Hypothalamus (tissue), 51 donors: ENCODE measurements at places on chromosomes 4 and X.

DNA sequence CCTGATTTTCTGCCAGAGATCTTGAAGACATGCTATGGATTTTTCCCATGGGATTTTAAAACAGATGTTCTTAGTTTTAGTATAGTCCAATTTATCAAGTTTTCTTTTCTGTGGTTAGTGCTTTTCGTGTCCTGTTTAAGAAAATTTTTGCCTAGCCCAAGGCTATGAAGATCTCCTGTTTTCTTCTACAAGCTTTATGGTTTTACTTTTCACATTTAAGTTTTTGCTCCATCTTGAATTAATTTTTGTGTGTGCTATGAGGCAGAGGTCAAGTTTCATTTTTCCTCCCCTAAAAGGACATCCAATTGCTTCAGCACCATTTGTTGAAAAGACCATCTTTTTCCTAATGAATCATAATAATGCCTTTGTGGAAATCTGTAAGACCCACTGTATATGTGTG lies 65.6 kb downstream of the POLR2B start:
- no peak for DNase-seq

DNA sequence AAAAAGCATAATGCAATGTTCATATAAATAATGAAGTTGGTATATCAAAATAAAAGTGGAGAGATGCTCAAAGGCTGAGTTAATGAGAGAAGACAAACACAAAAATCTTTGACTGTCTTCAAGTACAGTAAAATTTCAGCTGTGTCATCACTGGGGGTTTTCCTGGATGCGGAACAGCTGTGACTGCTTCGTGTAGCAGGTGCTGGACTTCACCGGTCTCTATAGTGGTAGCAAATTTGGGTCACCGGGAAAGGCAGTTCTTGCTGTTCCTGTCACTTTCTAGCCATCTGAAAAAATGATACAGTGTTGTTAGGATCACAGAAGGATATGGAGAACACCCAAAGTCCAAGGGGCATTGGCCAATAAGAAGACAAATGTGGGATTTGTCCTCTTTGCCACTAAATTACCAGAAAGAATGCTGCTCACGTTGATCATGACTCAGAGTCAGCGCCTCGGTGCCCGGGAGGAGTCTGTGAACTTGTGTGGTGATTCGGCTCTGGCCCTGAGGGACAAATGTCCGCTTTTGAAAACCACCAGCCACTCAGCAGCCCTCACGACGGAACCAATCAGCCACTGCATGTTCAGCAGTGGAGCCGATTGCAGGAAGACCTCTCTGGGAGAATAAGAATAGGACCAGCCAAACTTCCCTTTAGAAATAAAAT lies 230.1 kb upstream of the FAT1 start:
- no peak for DNase-seq

DNA sequence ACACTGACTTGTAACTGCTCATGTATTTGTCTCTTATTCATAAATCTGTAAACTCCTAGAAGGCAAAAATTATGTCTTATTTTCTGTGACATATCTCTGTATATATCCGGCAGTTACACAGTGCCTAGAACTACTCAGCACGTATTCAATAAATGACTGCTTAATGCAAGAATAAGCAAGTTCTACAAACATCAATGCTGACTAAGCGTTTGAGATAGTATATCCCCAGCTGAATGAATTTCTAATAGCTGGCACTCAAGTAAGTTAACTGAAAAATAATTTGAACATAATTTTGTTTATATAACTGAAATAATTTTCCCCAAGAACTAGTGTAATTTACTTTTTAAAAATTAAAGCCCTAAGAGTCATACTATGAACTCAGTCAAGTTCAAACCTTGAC lies 113.7 kb downstream of the ARAP2 start:
- DNase-seq: no peak

GRCh38 chr4:28167411-28167810 lies 1306.8 kb downstream of the STIM2 start:
- no peak for DNase-seq

- no peak for DNase-seq
Observed at GRCh38 chr4:36288731-36289426, 7.5 kb downstream of the DTHD1 start.

DNA sequence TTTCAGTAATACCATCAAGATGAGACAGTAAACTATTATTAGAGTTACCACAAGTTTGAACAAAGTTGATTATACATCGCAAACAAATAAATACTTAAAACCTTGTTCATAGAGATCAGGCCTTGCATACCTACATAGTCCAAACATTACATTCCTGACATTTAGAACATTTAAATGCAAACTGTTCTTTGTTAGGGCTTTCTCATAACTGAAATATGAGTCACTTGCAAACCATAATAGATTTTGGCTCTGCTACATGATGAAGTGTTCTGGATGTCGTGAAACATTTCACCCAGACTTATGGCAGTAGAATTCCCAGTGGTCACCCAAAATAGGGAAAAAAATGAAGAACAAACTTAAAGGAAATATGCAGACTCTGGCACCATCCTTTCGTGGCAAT lies 75.0 kb downstream of the FAT4 start:
- DNase-seq: no peak

- no peak for DNase-seq
Observed at GRCh38 chr4:95180531-95181242, 368.1 kb downstream of the UNC5C start.

DNA sequence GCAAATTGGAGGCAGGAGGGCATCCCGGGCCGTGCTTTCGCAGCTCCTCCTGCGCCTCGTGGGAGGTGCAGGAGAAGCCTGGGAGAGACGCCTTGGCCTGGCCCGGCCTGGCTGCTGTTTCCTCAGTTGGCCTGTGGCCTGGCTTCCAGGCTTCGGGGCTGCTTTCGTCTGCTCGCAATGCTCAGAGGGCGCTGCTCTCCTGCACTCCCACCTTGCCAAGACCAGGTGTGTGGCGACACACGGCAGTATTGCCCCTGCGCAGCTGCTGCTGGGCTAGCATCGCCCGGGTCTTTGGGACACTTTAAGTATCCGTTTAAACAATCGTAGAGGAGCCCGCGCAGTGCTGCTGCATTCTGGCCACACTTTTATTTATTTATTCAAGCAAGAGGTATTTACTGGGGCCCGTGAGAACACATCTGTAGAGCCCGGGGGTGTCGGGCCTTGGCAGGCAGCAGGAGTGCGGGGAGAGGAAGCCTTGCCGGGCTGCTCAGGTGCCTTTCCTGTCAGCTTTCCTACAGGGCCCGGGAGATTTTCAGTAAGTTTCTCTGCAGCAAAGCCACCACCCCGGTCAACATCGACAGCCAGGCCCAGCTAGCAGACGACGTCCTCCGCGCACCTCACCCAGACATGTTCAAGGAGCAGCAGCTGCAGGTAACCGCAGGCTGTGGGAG lies 26.2 kb upstream of the HGFAC start:
- DNase-seq: no peak

GRCh38 chr4:114879916-114880669 lies 233.3 kb downstream of the NDST4 start:
- no peak for DNase-seq

DNA sequence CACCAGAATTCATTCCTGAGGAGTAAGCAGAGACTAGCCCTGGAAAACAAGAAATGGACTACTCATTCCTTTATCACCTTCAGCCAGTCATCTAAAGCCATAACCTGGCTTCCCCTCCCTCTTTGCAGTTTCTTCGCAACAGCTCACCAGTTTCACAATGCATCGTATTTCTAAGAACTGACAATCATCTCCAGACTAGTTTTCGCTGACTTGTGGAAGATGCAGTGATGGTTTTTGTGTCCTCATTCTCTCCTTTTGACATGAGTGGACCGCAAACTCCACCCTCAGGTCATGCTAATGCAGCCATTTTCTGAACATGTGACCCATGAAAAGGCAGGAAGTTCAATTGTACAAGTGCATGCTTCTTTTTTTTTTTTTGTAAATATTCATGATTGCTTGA lies 1203.5 kb downstream of the PCDH7 start:
- DNase-seq: no peak

DNA sequence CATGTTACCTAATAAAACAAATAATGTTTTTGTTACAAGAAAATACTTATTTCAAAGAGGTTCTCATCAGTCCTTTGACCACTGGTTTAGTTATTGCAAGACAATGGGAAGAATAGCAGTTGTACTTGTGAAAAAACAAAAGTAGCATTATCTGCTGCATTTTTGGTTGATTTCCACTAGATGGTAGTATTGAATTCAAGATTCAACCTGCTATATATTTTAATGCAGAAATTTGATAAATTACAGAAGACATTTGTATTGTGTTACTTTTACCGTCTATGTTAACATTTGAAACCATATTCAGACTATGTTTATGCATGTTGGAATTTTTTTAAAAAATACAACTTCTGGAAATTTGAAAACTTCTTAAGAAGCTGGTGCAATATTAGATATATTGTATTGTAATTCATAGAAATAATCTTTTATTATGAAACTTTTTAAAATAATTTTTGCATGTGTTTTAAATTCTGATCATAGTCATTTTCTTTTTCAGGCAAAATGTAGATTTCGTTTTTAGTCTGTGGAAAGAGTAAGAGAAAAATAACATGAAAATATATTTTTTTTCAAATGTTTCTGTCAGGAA lies 56.4 kb downstream of the SPCS3 start:
- DNase-seq: no peak

- DNase-seq: no peak
Observed at GRCh38 chr4:72471816-72472215, 97.2 kb downstream of the ADAMTS3 start.

GRCh38 chr4:72604324-72604723 lies 35.3 kb upstream of the ADAMTS3 start:
- DNase-seq: no peak

GRCh38 chr4:138734746-138735145 lies 280.8 kb upstream of the NOCT start:
- no peak for DNase-seq

- DNase-seq: no peak
Observed at GRCh38 chr4:123405267-123405865, 8.8 kb downstream of the SPRY1 start.

- no peak for DNase-seq
Observed at GRCh38 chr4:13092702-13093101, 391.4 kb downstream of the RAB28 start.

DNA sequence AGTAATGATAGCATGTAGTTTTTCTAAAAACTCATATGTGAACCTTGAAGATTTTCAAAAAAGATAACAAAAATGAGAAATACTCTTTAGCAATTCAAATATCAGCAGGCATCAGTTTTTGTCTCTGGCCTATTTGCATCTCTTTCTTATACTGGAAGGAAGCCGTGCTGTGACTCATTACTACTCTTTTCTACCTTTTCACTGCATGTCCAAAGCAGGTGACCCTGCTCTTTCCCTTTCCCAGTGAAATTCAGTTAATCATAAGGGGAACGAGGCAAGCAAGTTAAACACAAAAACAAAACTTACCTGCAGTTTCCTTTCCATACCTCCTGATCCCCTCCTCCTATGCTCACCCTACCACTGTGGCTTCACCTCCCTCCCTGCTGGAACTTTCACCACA lies 9.3 kb downstream of the SPATA4 start:
- no peak for DNase-seq

- peak; percentile 33 for DNase-seq
Observed at GRCh38 chrX:130393451-130394074, 8.1 kb upstream of the GPR119 start.

DNA sequence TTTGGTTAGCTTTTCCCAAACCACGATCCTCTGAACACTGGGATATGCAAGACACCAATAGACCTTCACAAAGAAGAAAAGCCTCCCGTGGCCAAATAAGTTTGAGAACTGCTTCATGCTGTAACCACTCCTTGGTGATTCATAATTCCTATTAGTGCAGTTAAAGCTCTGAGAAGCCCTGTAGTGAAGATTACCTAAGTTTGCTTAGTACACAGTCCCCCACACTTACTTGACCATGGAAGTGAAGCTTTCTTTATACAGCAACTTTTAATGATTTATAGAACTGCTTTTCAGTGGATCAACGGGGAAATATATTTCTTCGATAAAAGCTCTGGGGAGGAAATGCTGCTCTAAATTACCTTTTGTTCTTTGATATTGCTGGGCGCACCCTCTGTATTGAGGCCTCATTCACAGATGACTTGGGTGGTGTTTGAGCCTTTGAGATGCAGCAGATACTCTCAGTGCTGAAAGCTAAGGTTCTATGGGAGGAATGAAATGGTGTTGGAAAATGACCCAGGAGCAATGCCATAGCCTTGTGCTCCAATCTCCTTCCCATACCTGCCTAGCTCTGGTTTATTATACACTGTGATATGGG lies 67.4 kb downstream of the CBLL2 start:
- DNase-seq: no peak

DNA sequence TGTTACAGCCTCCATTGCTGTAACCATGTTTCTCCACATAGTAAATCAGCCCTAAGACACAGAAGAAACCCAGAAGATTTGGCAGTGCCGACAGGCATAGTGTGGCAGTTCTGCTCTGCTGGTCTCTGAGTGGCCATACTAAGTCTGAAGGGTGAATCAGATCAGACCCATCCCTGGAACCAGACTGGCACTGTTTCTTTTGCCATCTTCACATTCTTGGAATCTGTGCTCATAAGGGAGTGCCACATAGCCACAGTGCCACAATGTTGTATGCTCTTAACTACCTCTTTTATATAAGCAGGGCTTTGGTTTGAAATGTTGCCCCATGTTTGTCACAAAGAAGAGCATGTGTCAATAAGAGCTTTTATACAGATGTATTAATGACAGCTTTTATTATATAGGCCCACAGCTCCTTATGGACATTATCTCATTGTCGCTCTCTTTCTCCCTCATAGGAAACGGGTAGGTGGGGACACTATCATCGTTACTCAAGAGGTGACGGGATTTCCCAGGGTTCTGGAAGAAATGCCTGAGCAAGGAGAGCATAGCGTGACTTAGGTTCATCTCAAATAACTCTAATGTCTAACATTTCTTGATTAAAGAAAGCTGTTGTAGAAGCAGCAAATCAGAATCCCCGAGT lies 128.2 kb downstream of the CBR4 start:
- DNase-seq: no peak

- no peak for DNase-seq
Observed at GRCh38 chrX:37787423-37787869, 7.6 kb downstream of the CYBB start.

GRCh38 chrX:100677611-100678181 lies 33.7 kb downstream of the SRPX2 start:
- no peak for DNase-seq

GRCh38 chr4:99208719-99209075 lies 10.3 kb downstream of the ADH6 start:
- DNase-seq: no peak

DNA sequence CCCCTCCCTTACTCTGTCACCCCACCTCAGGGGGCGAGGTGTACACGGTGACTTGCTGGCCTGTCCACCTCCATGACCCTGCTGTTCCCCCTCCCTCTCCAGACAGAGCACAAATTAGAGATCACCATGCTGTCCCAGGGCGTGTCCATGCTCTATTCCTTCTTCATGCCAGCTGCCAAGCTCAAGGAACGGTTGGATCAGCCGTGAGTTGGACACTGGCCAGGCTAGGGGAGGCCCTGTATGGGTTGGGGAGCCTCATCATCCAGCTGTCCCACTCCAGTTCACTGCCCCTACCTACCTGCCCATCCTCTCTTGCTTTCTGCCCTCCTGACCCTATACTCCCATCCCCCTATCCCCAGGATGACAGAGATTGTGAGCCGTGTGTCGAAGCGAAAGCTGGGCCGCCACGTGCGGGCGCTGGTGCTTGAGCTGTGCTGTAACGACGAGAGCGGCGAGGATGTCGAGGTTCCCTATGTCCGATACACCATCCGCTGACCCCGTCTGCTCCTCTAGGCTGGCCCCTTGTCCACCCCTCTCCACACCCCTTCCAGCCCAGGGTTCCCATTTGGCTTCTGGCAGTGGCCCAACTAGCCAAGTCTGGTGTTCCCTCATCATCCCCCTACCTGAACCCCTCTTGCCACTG lies 3.9 kb upstream of the CDK16 start:
- no peak for DNase-seq
